ENCODE measurements at places on chromosomes 4 and X. TPM values are rescaled to one million over a fixed set of nuclear protein-coding genes. Genes with fewer than 3 reads are reported as not detected.

Gene ERAS
- total RNA-seq, result not detected

DNA sequence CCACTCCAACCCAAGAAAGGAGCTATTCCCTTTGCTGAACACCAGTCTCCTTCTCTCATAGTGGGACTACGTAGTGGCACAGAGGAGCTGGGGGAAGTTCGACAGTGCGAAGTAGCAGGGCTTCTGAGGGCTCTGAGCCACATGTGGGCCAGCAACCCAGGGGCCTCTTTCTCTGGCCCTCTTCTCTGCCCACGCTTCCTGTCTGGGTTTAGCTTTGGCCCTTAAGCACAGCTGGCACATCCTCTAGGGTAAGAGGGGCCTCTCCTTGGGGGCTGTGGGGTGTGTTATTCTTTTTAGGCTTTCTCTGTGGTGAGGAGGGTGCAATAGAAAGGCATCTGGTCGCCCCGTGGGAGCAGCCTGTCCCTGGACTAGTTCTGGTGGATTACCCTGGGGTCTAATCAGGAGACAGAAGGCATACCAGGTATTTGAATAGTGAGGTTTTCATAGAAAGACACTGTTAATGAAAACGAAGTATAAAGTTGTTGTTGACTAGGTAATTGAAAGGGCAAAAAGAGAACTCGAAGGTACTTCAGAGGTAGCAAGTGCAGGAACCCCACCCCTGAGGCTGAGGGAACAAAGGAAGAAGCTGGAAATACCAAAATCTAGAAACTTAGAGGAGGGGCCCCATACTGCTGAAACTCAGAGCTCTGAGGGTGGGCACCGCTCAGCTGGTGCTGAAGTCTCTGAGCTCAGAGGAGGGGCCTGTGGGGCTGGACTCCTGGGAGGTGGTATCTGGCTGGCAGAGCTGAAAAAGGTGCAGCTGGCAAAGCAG is 151.9 kb upstream of the RPS6KA3 start:
- no peak for DNase-seq

GRCh38 chr4:173185847-173186510 is 17.4 kb downstream of the GALNT7 start:
- DNase-seq, result no peak

Gene MAGEA8
- not detected for total RNA-seq

Gene CFAP99
- 4.3 TPM for total RNA-seq

Gene GAGE12J
- total RNA-seq, result not detected

GRCh38 chr4:78799551-78800495 is 23.7 kb downstream of the BMP2K start:
- DNase-seq, result no peak
